Chondrocyte (in vitro differentiated cells): ENCODE measurements at places on chromosomes 5 and 9. TPM values are rescaled to one million over a fixed set of nuclear protein-coding genes. Genes with fewer than 3 reads are reported as not detected.

The SEC61B gene
- total RNA-seq, result 167 to 218 TPM (median 181 TPM) in 3 replicates

The RMI1 gene
- 7.7 to 9.1 TPM (median 7.9 TPM) in 3 replicates for total RNA-seq

The SLC4A9 gene
- not detected in 3 replicates for total RNA-seq

The HIGD2A gene
- total RNA-seq, result 70.3 to 83.5 TPM (median 74.6 TPM) in 3 replicates

The KIAA0825 gene
- 3.4 to 8.0 TPM (median 4.1 TPM) in 3 replicates for total RNA-seq
